ENCODE measurements at places on chromosomes 7 and 10. TPM values are rescaled to one million over a fixed set of nuclear protein-coding genes. Genes with fewer than 3 reads are reported as not detected.
A peak's percentile ranks its signal among the peaks of the same experiment; 100 is the strongest.

DNA sequence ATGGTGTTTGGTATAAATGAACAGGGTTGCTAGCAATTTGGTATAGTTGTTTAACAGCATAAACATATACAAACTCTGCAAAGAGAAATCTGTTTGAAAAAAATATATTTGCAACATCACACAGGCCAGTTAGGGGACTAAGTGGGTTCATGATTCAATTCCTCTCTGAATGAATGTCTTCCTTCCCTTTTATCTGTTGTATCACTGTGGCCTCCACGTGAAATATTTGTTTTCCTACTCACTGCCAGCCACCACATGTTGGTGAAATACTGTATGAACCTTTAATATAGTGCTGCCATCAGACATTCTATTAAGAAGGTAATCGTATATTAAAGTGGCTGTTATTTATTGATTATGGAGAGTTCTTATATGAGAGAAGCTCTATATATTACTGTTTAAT lies 157.0 kb downstream of the ARID5B start:
- no peak for DNase-seq

DNA sequence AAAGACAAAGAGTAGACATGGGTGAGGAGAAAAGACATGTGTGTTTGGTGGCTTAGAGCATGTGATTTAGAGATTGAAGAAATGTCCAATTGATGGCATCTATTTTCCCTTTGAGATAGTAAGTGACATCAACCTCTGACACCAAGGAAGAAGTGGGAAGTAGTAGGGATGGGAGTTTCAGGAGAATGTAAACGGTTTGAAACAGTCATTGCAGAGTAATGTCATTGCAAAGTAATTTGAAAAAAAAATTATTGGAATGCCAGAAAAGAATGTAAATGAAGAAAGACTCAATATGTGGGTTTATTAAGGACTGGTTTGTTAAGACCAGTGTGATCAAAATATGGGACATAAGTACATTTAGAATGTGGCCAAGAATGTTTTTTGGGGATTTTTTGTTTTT lies 26.6 kb downstream of the GNG11 start:
- DNase-seq: no peak

DNA sequence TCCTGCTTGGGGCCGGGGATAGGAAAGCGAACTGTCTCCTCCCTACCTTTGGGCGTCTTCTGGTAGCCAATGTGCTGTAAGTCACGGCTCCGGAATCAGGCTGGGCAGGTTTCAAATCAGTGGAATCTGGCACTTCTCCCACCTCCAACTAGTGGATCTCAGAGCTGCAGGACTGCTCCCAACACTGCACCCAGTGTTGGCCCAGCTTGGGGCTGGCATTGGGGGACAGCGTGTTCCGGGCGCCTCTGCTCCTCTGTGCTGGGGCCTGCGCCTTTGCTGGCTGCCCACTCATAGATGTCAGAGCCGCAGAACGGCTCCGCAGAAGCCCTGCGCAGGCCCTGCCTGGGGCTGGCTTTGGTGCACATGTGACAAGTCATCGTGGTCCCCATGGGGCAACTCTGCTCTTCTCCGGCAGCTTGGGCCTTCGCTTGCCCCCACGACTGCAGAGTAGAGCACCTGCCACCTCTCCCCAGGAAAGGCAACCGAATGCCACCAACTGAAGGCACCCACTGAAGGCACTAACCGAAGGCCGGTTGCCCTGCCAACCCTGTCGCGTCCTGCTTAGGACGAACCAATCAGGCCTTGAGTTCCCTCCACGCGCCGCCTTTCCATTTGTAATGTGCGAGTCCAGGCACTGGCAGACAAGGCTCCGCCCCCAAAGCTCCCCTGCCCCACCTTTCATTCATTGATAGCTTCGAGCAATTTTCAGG lies 85.5 kb upstream of the ABI1 start:
- DNase-seq: no peak

DNA sequence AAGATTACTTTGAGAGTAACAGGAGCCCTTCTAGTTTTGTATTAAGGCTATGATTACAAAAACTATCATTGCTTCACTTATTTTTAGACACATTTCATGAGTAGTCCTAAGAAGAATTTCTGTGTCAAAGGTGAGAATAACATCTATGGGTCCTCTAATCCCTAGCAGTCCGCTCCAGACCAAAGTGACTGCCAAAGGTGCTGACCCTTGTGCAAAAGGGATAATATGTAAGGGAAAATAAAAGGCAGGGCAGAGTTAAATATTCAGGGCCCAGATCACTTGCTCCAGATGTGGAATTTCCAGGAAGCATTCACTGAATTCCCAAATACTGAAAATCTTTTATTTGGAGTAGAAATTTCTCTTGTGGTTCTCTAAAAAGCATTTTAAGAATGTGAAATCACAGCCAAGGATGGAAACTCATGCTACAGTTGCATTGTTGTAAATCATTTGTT lies 29.3 kb downstream of the RHOBTB1 start:
- peak; percentile 38 for DNase-seq

GRCh38 chr10:124723826-124724225 lies 20.4 kb downstream of the FAM53B start:
- DNase-seq: no peak

DNA sequence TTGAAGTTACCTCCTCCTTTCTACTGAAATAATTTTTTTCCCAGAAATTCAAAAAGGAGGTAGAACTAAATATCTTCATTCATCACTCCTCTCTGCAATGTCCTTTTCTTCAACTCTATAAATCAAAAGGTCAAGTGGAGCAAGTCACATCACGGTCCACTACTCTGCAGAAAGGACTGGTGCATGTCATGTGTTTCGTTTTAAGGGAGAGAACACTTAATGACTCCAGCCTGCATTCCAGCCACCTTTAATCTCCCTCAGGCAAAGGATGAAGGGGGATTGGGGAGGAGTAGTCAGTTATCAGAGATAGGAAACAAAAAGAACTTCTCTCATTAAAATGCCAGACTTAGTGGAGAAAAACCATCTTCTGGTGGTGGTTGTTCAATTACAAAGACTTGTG lies 78.9 kb downstream of the ANK3 start:
- DNase-seq: no peak

DNA sequence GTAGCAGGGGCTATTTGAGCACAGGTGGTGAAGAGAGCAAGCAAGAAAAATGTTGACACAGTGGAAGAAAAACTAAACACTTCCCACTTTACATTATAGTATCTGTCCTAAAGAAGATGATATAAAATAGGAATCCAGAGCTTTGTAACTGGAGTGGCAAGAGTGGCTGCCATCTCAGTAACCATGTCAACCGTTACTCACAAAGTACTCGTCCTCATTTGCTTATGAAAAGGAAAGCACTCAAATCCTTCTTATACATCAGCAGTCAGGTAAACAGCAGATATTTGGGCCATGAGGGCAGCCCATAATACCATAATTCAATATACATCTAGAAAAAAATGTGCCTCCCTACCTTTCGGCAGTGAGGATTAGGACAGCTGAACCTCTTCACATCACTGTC lies 70.1 kb downstream of the RNF216 start:
- no peak for DNase-seq

The MMP21 gene
- not detected for total RNA-seq

DNA sequence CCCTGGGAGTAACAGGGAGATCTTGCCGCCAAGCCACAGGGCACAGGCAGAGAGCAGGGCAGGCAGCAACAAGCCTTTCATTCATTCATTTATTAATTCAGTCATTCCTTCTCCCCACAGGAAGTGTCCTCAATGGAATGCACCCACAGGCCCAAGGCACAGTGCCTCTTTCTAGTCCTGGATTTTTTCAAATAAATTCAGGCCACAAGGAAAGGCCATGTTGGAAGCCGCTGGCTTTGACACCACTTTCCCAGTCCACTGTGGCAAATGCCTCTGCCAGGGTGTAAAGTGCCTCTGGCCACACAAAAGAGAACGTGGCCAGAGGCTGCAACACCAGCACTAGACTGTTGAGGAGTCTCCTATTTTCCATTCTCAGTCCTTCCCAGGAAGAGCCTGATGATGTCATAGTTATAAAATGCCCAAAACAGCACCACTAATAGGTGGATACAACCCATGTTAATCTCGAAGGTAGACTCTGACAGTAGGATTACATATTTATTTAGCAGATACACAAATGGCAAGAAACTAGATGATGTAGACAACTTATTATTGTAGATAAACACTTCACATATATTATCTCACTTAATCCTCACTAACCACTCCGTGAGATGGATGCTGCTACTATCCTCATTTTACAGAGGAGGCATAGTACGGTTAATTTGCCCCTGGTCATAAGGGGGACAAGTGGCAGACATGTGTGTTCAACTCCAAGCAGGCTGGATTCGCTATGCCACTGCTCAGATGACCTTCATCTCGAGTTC lies 5.5 kb downstream of the JAZF1 start:
- no peak for DNase-seq

GRCh38 chr10:66983475-66983818 lies 57.6 kb downstream of the LRRTM3 start:
- DNase-seq: peak; percentile 36

The SEMA4G gene
- 8.9 TPM for total RNA-seq

- no peak for DNase-seq
Observed at GRCh38 chr7:132777414-132777813, 201.1 kb upstream of the PLXNA4 start.

- DNase-seq: no peak
Observed at GRCh38 chr10:130497056-130498010, 361.1 kb downstream of the GLRX3 start.

The CACNB2 gene
- total RNA-seq: 4.3 TPM

The SH2B2 gene
- 4.6 TPM for total RNA-seq

- DNase-seq: no peak
Observed at GRCh38 chr10:3961082-3961481, 176.1 kb upstream of the KLF6 start.

- DNase-seq: peak; percentile 95
Observed at GRCh38 chr7:144835652-144836544, at the start of gene TPK1. Gene TPK1, minus strand, starts transcription at chr7:144836053. Its CDS starts 451 bp downstream, at chr7:144835602.

The CTAGE8 gene
- total RNA-seq: not detected

DNA sequence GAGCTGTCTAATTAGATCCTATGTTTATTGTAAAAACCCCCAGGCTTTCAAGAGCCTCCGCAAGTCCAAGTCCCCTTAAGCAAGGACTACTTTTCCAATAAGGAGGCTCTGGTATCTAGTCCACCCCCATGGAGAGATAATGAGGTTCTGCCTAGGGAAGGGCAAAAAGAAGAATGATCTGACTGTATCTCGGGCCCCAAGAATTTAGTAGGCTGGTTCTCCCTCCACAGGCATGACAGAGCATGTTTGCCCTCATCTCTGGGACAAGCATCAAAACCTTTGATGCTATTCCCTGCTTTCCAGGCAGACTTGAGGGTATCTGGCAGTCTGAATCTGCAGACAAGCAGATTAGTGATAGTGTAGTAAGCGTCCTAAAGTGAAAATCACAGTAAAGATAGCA lies 19.0 kb downstream of the ABCB1 start:
- DNase-seq: no peak

The CACUL1 gene
- 47.7 TPM for total RNA-seq

DNA sequence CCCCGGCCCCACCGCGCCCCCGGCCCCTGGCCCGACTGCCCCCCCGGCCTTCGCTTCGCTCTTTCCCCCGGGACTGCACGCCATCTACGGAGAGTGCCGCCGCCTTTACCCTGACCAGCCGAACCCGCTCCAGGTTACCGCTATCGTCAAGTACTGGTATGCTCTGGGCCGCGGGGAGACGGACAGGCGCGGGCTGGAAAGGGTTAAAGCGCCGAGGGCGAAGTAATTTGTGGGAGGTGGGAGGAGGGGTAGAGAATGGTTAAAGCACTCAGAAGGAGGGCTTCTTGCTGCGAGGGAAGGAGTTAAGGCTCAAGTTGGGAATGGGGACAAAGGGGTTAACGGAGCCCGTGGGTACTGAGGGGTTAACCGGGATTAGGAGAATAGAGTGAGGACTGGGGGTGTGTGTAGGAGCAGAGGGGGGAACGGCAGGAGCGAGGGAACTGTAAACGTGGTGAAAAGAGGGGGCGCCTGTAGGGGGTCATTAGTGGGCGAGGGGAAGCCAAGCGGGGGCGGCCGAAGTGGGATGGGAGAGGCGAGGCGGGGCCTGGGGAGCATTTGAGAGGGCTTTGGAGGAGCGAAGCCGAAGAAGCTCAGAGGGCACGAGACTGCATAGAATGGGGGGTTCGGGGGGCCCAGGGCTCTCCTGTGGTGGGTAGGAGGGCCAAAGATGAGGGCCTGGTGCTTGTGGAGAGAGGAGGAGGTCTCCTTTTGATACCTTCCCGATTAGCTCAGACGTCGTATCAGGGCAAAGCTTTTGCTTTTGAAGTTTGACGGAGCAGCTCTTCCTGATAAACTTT lies 605 bp downstream of the SUFU start:
- DNase-seq: peak; percentile 46

- DNase-seq: no peak
Observed at GRCh38 chr7:24717694-24718320, 39.5 kb downstream of the GSDME start.

The PRSS2 gene
- total RNA-seq: not detected

The HIP1 gene
- 33.7 TPM for total RNA-seq

The NPY4R2 gene
- total RNA-seq: 0.98 TPM

The UCN3 gene
- total RNA-seq: not detected

- no peak for DNase-seq
Observed at GRCh38 chr10:28375399-28376354, 72.8 kb upstream of the MPP7 start.

The ZFAND2A gene
- total RNA-seq: 18.9 TPM

The PPRC1 gene
- total RNA-seq: 17.8 TPM

The MKRN1 gene
- 89.9 TPM for total RNA-seq

DNA sequence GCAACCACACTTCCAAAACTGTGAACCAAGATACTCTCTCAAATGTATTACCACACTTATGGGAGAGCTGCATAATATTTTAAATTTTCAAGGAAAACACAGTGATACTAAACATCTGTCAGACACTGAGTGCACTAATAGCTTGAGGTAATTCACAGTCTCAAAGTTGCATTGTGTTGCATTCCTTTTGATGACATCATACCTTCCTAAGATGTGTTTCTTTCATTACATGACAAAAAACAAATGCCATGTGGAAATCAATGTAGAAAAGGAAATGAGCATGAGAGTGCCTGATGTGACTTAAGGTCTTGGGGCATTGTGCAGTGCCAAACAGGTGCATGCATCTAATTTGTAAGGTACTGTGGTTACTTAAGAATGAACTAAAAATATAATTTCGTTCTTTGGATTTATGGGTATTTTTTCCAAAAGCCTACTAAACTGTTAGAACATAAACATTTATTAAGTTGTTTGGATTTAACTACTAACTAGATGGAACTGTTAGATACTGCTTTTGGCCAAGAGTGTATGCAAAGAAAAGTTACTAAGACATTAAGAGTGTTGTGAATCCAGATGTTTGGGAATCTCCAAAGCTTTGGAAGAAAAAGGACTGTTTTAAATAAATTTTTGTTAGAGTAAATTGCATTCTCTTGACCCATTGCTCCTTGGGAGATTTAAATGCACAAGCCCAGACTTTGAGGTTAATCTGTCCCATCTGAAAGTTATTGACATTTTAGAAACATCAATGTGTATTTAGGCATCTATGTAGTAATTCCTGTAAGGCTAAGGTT lies 496.2 kb upstream of the SEMA3D start:
- no peak for DNase-seq

The SFXN3 gene
- total RNA-seq: 43.4 TPM

DNA sequence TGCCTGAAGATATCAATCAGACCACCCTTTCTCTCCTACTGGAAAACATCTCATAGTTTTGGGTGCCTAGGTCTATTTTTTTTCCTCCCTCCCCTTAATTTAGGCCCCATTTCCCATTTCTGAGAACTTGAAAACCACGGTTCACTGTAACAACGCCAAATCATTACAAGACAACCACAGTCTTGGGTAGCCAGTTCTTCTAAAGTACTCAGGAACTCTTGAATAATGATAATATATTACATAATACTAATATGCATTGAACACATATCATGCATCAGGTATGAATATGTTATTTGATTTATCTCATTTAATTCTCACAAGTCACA lies 185.1 kb upstream of the ADO start:
- DNase-seq: no peak
